ENCODE measurements at places on chromosomes 5 and 9. TPM values are rescaled to one million over a fixed set of nuclear protein-coding genes. Genes with fewer than 3 reads are reported as not detected.

Gene CARD9
- total RNA-seq, result 2.4 TPM

Gene PHF24
- total RNA-seq, result 2.3 TPM

Gene CTNNAL1
- total RNA-seq, result 39.1 TPM

Gene NR5A1
- not detected for total RNA-seq

Gene SPATA31C1
- not detected for total RNA-seq

Gene FAM153A
- total RNA-seq, result 0.51 TPM

Gene WNK2
- not detected for total RNA-seq

Gene EMB
- 16.0 TPM for total RNA-seq

Gene FOXI1
- not detected for total RNA-seq

Gene GLDC
- total RNA-seq, result not detected

Gene CATSPER3
- total RNA-seq, result 0.98 TPM

Gene S1PR3
- total RNA-seq, result 16.3 TPM

Gene AIF1L
- 8.2 TPM for total RNA-seq

Gene MRNIP
- 46.0 TPM for total RNA-seq

Gene MYO10
- total RNA-seq, result 9.9 TPM

Gene PCDHGC5
- total RNA-seq, result 1.5 TPM

Gene HK3
- 5.2 TPM for total RNA-seq

Gene IRGM
- total RNA-seq, result not detected

Gene ABHD17B
- 15.8 TPM for total RNA-seq

Gene SKP2
- 13.4 TPM for total RNA-seq
